ENCODE measurements at places on chromosomes 13 and 19.

GRCh38 chr13:50378509-50379044 lies 363.3 kb downstream of the KCNRG start:
- no peak for DNase-seq

DNA sequence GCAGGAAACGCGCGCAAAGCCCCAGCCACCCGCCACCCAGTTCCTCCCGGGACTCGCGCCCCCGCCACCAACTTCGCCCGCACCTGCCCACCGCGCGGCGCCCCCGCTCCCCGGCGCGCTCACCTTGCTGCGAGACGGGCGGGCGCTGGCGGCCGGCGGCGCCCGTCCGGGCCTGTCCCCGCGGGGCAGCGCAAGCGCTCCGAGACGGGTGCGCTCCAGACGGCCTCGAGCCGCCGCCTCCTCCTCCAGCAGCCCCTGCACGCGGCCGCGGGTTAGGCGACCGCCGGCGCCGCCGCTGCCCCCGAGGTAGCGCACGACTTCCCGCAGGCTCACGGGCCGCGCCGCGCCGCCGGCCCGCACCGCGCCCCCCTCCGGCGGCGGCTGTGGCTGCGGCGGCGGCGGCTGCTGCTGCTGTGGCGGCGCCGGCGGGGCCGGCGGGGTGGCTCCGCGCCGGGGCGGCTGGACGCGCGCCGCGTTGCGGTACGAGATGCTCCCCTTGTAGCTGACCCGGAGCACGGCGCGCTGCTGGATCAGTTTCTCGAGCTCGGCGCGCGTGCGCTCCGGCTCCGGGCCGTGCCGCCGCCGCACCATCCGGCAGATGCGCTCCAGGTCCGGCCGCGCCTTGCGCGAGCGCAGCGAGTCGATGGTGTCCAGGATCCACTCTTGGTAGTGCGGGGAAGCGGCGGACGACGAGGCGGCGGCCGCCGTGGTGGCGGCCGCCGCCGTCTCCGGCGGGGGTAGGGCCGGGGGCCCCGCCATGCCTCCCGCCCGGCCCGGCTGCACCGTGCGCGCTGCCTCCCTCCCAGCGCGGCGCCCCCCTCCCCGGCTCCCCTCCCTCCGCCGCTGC lies 666 bp downstream of the SAMD1 start:
- DNase-seq = no peak

DNA sequence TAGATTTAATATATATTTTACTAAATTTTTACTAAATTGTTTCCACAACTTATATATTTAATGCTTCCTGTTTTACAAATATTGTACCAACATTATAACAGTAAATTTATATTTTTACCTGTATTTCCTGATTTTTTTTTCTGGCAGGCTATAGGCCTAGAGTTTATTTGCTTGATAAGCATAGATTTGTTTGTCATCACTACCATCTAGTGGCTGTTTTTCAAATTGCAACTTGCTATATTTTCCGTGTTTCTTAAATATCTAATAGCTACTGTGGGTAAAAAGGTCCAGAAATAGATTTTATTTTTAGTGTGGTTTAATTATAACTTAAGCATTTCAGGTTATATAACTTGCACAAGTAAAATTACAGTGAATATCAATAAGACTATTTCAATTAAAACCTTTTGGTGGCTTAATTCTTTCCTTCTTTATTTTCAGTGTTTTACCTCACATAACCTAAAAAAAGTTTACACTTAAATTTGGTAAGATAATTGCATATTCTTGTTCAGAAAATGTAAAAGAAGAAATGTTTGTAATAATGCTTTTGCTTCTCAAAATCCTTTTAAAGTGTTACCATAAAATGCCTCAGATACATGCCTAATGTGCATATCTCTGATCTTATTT lies 60.6 kb downstream of the NDFIP2 start:
- no peak for DNase-seq

- DNase-seq = no peak
Observed at GRCh38 chr13:42232671-42233070, 39.3 kb upstream of the AKAP11 start.

DNA sequence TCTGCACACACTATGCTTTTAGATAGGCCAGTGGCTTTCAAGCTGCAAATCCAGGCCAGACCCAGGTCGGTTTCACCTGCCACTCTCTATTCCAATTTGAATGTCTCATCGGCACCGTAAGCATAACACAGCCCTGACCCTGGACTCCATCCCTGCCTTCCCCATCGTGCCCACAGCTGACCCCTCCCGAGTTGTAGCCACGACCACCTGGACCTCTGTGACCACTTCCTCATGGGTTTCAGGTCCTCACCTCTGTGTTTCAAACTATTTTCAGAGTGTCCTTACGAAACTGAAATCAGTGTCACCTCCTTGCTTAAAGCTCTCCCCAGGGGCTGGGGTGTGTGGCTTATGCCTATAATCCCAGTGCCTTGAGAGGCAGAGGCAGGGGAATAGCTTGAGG lies 9.0 kb upstream of the HSH2D start:
- no peak for DNase-seq

- DNase-seq = no peak
Observed at GRCh38 chr13:65378484-65378883, 1851.7 kb downstream of the PCDH9 start.

DNA sequence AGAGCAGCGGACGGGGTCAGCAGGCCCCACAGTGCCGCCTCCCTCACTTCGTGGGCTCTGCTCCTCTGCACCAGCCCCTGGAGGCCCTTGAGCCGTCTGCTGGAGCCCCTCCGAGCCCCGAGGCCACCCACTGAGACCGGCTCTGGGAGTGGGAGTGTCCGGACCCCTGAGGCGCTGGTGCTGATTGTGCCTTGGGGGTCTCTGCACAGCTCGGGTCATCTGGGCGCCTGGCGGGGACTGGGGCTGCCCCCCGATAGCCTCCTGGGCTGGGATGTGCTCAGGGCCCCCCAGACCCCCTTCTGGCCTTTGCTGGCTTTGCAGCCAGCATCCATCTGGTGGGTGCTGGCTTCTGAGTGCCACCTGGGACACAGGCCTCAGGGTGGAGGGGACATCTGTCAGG lies 15.4 kb downstream of the CBARP start:
- no peak for DNase-seq

GRCh38 chr19:35154525-35155406 lies at the start of gene FXYD5:
TSS of gene FXYD5 (plus strand) at chr19:35154735. CDS start at chr19:35155551, 816 bp downstream.
- DNase-seq = peak; percentile 72

DNA sequence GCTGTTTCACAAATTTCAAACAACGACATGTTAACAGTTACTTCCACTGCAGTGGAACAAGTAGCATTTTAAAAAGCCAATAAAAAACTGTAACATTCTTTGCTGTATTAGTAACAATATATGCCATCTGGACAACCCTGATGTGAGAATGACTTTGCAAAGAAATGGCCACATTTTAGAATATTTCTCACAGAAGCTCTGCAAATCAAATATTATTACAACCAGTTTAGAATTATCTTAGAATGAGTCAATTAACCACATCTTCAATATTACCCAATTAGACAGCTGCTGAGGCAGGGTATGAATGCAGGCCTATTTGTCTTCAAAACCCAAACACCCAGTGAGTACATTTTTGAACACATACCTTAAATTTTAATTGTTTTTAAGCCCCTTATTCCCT lies 3.2 kb downstream of the ZNF699 start:
- DNase-seq = no peak

DNA sequence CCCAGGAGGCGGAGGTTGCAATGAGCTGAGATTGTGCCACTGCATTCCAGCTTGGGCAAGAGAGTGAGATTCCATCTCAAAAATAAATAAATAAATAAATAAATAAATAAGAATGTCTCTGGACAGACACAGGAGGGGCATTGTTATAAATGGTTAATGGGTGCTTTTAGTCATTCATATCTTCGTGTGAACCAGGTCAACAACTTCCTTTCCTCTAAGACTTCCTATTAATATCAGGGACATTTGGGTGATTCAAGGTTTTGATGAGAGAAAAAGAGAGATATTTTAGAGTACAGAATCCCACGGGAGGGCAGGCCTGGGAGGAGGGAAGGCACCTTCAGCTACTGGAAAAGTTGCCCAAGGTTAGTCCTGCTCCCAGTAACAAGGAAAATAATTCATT lies 23.9 kb downstream of the DHRS12 start:
- no peak for DNase-seq

DNA sequence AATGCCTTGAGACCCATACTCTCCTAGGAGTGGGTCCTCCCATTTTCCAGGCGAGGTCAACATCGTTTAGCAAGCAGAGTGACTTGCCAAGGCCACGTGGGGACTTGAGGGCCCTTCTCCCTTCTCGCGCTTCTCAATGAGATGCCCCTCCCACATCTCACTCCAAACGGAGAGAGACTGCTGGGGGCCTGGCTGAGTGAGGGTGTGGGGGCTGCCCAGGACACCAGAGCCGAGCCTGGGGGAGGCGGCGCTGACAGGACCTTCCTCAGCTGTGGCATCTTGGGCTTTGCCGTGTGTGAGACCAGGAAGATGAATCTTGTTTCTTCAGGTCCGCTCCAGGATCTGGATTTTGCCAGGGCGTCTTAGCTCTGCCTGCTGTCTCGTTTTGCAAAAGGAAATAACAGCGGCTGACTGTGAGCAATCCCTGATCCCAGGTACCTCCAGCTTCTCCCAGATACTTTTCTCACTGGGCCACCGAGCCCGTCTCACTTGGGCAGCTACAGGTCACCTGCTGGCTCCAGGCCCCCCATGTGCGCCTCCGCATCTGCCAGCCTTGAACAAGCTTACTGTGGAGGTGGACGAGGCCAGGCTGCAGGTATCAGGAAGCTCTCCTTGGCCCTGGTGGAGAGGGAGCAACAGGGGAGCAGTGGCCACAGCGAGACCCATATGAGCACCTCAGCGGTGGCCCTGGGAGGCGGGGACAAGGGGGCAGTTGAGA lies 6.0 kb downstream of the COX6B2 start:
- no peak for DNase-seq

DNA sequence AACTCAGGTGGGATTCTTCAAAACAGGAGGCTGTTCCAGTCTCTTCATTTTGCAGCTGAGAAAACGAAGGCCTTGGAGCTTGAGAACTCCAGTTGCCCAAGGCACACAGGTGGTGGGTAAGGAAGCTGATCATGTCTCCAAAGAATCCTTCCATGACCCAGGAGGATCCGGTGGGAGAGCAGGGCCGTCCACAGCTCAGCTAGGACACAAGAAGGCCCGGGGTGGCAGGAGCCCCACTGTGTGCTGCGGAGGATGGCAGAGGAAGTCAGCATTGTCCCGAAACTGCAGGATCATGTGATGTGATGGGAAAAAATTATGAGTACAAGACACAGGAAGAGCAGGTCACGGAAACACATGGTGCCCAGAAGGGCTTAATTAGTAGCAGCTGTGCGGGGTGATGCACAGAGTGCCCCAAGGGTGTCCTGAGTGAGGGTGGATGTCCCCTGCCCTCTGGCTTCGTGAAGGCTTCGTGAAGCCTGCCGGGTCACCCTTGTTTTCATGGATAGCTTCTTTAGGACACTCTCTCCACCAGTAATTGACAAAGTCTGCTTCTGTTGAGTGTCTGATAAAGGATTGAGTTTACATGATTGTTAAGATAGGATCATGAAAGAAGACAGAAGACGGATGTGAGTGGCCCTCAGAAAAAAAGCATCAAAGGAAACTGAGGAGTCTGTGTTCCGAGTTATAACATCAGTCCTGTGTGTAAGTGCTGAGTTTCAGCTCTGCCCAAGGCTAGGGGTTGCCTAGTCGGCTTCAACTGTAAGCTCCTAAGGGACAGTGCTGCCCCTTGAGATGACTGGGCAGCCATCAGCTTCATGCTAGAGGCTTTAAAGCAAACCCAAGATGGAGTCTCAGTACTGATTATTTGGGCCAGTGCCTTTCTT lies 33.8 kb upstream of the SACS start:
- DNase-seq = no peak

DNA sequence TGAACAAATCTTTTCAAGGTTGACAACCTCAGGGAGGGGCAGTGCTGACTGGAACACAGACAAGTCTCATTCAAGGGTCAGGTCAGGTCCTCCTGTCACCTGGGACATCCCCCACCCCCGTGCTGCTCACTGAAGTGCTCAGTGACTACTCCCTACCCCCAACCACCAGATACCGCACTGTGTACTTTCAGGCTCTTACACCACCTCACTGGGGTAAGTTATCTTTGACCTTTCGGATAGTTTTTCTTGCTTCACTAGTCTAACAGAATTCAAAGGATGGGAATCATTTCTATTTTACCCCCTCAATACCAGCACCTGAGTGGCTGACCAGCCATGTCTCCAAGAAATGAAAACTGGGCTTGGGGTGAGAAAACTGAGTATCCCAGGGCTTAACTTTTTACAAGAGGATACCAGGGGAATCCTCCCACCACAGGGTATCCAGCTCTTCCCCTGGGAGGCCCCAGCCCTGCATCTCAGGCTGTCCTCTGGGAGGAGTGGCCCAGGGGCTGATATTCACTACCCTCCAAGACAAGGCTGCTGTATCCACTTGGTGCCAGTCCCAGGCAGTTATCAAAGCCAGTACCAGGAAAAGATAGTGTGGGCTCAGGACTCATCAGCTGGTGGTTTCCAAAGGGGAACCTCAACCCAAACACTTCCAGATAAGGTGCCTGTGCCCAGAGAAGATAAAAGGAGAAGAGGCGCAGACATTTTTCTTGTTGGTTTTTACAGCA lies 2.1 kb downstream of the ZNF563 start:
- no peak for DNase-seq

- peak; percentile 40 for DNase-seq
Observed at GRCh38 chr13:95494082-95494681, 58.3 kb upstream of the CLDN10 start.

DNA sequence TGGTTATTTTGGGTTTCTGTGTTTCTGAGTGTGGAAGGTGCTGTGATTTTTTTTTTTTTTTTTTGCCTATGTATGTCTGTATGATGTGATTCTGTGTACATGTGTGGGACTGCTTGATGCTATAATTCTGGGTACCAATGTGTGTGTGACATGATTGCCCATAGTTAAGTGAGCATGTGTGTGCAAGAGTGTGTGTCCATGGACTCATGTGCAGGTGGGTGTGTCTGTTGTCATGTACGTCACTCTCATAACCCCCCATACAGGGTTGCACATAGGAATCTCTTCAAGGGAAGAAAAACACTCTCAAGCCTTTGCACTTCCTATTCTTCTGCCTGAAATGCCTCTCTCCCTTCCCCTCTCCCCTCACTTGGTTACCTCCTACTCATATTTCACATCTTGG lies 2.5 kb upstream of the PPP5C start:
- DNase-seq = no peak

- no peak for DNase-seq
Observed at GRCh38 chr19:14774373-14774772, 4.0 kb downstream of the ADGRE2 start.

Measured in colonic mucosa (tissue), 4 donors.